ENCODE measurements at places on chromosomes 12 and 14.

DNA sequence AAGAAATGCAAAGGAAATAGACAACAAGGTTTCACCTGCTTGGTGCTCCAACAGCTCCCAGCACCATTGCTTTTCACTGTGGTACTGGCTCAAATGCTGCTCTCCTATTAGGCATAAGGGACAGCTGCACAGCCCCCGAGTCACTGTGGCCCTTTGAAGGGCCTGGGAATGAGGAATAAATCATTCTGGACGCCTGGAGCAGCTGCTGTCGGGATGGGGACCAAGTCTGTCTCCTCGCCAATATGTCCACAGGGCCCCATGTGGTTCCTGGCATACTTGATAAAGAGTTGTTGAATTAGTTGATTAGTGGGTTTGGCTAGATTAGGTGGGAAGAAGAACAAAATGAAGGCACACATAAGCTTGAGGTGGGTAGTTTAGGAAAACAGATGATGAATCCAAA is 13.1 kb upstream of the NGB start:
- no peak for DNase-seq

- DNase-seq: no peak
These were observed 14.3 kb upstream of the CLEC1A start for GRCh38 chr12:10113075-10113474.

DNA sequence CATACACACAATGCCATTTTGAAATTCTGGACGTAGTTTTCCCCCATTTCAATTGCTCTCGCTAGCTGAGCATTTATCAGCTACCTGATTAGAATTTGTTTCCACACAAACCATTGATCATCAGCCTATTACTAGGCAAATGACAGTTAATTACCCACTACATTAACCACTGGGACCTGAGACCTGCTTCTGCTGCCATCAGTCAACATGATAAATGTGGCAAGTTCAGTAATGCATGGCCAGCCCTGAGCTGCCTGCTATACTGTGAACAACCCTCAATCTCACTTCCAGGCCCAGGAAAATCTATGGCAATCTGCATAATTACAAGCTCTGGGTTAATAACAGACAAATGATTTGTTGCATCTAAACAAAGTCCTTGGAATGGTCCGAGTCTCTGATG is 43.5 kb downstream of the LMO3 start:
- no peak for DNase-seq

DNA sequence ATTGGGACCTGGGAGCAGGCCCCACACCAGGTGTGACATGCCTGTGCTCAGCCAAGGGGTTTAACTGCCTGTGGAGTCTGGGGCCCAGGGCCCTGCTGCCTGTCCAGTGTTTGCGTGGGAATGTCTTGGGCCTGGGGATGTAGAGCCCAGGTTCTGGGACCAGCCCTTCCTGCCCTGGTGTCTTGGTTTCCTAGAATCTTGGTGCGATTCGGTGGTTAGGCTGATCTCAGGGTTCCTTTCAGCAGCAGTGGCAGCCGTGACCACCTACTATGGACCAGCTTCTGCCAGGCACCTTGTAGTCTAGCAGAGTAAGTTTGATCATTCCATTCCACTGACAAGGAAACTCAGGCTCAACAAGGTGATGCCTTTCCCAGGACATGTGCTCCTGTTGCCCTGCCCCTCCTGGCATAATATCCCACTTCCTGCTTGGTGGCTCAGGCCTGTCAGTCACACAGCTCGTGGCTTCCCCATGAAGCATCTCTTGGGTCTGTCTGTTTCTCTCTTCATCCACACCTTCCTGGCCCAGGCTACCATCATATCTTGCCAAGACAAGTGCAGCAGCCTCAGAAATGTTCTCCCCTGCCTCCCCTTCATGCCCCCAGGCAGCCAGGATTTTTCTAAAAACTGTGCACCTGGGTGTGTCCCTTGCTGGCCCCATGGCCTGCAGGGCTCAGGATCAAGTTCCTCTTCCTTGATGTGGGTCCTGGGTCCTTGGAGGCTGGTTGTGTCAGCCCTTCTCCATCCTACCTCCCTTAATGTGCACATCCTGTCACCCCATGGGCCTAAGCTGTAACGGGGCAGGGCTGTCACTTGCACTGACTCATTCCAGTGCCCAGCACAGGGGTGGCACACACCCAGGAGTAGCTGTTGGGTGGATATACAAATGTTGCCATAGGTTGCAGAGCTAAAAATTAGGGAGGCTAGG is 101.6 kb downstream of the SLC25A47 start:
- no peak for DNase-seq

DNA sequence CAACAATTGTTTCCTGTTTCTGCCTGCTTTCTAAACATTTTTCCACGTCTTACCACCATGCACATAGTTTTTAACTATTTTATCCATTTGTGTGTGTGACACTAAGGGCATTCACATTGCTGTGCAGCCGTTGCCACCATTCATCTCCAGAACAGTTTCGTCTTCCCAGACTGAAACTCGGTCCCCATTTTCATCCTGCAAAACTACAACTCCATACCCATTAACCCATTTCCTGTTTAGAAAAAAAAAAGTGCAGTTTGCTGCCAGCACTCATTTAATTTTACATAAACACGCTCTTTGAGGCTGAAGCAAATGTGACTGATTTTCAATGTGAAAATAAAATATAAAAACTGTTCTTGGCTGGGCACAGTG is 15.5 kb downstream of the UBC start:
- DNase-seq: no peak

GRCh38 chr14:91731018-91731417 is 868 bp downstream of the CATSPERB start:
- no peak for DNase-seq

DNA sequence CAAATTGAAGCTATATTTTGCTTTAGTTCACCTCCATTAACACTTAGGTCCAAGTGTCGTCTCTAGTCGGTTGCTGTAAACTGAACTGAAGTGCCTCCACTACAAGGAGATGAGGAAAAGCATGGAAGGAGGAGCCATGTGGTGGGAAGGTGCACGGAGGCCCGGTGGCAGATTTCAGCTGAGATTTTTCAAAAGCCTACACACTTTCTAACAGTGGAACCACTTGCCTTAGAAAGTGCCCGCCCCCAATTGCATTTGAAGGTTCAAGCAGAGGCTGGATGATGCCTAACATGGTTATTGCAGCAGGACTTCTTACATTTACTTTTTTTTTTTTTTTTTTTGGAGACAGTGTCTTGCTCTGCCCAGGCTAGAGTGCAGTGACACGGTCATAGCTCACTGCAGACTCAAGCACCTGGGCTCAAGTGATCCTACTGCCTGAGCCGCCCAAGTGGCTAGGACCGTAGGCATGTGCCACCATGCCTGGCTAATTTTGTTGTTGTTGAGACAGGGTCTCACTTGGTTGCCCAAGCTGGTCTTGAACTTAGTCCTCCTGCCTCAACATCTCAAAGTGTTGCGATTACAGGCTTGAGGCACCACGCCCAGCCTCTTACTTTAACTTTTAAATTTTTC is 27.6 kb downstream of the EML1 start:
- DNase-seq: no peak

DNA sequence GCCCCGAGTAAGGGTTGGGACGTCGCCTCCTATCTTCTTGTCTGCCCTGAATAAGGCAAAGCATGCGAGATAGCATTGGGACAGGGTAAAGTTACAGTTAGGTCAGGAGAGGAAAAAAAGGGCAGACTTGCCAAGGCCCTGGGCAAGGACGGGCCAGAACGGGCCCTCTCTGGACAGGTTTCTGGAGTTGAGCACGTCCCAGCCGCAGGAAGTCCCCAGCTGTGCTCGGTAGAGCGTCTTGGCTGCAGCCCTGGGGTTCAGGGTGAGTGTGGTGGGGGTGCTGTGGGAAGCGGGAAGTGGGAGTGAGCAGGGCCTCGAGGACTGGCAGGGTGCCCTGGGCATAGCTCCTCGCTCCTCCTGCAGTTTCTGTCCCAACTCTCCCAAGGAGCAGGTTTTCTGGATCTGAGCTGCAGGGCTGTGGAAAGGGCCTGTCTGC is 5.4 kb downstream of the RPS6KL1 start:
- DNase-seq: no peak

DNA sequence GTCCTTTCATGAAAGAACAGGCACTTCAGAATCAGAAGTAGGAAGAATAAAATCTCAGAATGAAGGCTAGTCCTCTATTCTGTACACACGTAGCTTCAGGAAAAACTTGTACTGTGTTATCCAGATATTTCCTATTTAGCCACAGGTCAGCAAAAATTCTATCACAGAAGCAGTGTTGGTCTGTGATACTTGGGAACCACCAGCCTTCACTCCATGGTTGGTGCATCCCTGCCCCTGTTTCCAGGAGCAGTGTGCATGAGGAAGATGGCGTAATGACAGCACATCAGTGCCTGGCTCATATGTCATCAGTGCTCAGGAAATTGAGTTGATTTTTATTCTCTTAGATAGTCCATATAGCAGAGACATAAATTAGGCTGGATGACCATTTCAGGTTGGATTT is 87.7 kb downstream of the SAMD4A start:
- DNase-seq: no peak

GRCh38 chr14:103561381-103562178 is 877 bp downstream of the BAG5 start:
- DNase-seq: no peak

DNA sequence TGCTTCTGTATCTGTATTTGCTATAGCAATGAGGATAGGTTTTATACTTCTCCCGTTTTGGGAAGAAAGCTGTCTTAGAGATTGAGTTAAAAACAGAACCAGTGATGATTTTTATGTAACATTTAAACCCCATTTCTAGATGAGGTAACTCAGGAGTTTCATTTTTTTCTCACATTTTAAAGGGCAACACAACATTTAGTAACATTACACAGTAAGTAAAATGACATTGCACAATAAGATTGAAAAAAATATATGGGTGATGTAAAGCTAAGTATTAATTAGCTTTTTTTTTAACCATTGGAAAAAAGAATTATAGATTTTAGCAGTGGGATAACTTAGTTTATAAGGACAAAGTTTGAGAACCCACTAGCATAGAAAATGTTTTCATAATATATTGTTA is 25.2 kb upstream of the SCFD1 start:
- no peak for DNase-seq

- no peak for DNase-seq
These were observed 391.1 kb downstream of the PAWR start for GRCh38 chr12:79299447-79300198.

DNA sequence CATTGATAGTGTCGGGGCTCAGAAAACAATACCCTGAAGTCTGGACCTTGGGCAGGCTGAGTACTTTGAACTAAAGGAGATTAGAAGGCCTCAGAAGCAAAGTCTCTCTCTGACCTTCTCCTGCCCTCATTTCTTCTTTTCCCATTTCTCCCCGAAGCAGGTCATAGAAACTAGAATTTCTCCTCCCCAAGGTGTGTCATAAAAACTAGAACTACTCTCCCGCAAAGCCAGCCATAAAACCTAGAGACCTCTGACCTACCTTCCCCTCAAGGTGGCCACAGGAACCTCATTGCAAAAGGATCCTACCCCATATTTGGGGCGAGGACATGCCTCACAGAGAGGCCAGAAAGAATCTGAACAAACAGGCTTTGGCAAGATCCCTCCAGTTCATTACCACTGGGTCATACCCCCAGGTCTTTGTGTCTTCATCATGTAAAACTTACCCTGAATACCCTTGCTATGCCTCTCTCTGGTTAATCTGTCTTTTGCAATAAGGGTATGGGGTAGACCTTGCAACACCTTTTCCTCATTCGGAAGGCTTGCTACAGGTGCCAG is 64.7 kb upstream of the ZFP36L1 start:
- no peak for DNase-seq

- no peak for DNase-seq
These were observed 72.4 kb downstream of the FLRT2 start for GRCh38 chr14:85602345-85602744.

GRCh38 chr12:11757095-11757494 is 107.6 kb downstream of the ETV6 start:
- DNase-seq: no peak

Measured in amniotic stem cell (primary cell).